ENCODE measurements at places on chromosomes 16 and 17.

- DNase-seq, result no peak
Observed at GRCh38 chr16:23384878-23385277, 68.1 kb downstream of the COG7 start.

GRCh38 chr17:79339321-79339720, 264.7 kb downstream of the ENGASE start:
- DNase-seq, result no peak

- no peak for DNase-seq
Observed at GRCh38 chr17:28983286-28984230, 22.3 kb downstream of the SEZ6 start.

DNA sequence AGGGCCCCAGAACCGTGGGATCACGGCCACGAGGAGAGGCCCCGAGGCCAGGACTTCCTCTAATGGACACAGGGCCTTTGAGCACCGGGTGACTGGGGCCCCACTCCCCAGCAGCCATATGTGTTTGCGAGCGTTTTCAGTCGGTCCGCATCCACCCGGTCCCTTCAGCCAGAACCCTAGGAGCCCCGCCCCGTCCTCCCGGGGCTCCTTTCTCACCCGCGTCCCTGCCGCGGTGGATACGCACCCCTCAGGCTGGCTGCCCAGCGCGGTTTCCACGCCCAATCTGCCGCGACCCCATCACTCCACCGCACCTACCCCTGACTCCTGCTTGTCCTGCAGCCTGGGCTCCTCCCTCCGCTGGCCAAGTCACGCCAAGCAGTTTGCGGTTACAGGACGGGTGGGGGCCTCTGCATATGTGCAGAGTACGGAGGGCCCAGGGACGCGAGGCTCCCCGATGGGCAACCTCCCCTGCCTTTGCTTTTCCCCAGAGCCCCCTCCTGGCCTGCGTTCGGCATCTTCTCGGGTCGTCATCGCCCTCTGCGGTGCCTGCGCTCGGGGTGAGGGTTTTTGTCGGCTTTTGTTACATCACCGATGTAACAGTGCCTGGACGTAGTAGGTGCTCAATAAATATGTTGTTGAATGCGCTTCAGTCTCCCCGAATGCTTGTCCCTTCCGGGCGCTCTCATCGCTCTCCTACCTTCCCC, 1.0 kb upstream of the TTYH2 start:
- DNase-seq, result no peak

- DNase-seq, result no peak
Observed at GRCh38 chr16:68605746-68606145, 39.4 kb upstream of the CDH3 start.

DNA sequence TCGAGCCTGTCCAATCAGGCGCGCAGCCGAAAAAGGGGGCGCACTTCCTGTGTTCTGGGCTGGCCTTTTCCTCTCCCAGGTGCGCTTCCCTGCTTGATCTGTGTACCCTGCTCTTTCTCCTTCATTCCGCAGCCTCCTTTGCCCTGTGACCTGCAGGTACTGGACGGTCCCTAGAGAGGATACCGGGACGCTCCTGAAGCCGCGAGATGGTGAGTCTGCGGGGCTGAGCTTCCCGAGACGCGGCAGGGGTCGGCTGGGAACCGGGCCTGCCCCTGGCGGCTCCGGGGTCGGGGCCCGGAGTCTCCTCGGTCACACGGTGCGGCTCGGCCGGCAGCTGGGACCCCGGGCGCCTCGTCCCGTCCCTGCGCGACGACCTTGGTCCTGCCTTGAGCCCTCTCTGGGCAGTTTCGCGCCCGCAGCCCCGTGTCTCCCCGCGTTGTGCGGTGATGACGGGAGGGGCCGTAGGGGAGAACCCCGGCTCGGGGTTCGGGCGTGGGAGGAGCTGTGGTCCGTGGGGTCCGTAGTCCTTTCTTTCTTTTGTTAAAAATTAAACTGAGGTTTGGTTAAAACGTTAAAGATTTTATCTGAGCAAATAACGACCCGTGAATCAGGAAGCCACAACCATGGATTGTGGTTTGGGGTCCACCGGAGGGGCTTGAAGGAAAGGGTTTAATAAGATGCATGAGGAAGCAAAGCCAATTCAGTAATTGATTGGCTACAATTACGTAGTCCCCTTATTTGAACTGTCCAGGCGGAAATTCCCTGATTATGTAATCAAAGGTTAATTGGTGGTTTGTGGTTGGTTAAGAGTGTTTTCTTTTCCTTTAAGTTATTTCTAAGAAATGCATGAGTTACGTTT, 172.8 kb upstream of the ZNF267 start:
- no peak for DNase-seq

DNA sequence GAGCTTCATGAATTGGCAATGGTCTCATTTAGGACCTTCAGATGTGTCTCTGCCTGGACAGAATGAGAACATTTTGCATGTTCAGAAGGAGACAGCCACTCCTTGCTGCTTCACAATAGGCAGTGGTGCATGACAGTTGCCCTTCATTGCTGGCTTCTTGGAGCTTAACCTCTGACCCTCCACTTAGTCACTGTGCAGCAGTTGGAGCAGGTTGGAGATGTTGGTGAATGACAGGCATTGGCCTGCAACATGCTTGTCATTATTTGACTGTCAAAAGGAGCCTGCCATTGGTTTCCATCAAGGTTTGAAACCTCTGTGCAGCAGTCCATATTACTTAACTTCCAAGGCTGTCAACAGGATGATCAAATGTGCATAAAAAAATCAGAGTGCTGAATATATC, 22.7 kb downstream of the FTO start:
- no peak for DNase-seq

- DNase-seq, result peak; percentile 6
Observed at GRCh38 chr17:55402374-55402773, 19.3 kb downstream of the MMD start.

DNA sequence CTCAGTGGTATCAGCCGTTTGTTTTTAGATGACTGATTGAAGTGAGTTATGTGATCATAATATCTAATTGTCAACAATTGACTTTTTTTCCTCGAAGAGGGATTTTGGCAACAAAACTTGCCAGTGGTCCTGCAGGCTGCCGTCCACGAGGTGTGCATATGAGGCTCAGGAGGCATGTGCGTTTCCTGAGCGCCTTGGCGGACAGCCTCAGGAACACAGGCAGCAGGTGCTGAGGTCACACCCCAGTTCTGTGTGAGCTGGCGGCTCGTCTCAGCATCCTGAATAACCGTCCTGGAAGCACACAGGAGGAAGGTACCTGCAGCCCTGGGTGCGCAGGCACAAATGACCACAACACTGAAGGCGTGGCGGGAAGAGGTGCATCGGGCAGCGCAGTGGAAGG, 11.7 kb downstream of the SPG7 start:
- DNase-seq, result no peak

DNA sequence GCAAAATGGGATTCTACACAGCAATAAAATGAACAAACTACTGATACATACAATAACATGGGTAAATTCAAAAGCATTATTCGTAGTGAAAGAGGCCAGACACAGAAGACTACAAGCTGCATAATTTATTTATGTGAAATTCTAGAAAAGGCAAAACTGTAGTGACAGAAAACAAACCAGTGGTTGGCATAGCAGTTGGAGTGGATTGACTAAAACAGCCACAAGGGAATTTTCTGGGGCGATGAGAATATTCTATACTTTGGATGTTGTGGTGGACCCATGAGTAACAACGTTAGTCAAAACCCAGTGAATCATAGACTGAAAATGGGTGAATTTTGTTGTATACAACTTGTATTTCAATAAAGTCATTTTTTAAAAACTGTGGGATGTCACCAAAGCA, 63.2 kb upstream of the RPL38 start:
- no peak for DNase-seq

- no peak for DNase-seq
Observed at GRCh38 chr17:12940699-12941098, 77.1 kb downstream of the ELAC2 start.

GRCh38 chr16:12531937-12532336, 271.8 kb downstream of the CPPED1 start:
- no peak for DNase-seq

- DNase-seq, result no peak
Observed at GRCh38 chr16:79592186-79592585, 8.4 kb downstream of the MAF start.

- peak; percentile 72 for DNase-seq
Observed at GRCh38 chr17:80761110-80761871, 216.7 kb downstream of the RPTOR start.

DNA sequence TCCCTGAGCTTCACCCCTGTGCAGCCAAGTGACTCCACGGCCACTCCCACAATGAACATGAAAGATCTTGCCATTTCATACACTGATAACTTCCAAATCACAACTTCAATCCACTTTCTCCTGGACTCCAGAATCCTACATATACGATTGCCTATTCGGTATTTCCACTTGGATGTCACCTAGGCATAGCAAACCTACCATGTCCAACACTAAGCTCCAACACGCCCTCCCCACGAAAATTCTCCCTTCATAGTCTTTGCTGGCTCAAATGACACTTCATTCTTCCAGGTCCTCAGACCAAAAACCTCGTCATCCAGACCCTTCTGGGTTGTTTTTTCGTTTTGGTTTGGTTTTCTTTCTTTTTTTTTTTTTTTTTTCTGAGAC, 1.9 kb downstream of the GLTPD2 start:
- no peak for DNase-seq

DNA sequence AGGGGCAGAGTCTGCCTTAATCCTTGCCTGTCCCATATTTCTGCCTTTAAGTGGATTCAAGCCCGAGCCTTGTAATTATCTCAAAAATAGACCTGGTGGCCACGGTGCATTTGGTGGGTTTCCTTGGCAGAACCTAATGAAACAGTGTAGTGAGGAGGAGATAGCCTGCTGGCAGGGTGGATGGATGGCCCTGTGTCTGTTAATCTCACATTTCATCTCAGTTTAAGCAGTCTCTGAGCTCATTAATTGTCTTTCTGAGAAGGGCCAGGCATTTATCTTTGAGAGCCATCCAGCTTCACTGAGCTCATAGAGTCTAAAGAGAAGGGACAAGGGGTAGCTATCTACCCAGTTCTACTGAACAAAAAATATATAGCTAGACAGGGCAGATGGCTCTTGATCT, 364.0 kb upstream of the EEF2KMT start:
- DNase-seq, result no peak

- DNase-seq, result no peak
Observed at GRCh38 chr17:10151667-10152496, 46.5 kb downstream of the GAS7 start.

GRCh38 chr16:88650749-88651275, at the start of gene CYBA:
Gene CYBA, minus strand, starts transcription at chr16:88651053. Its CDS starts 40 bp downstream, at chr16:88651013.
- DNase-seq, result peak; percentile 57

DNA sequence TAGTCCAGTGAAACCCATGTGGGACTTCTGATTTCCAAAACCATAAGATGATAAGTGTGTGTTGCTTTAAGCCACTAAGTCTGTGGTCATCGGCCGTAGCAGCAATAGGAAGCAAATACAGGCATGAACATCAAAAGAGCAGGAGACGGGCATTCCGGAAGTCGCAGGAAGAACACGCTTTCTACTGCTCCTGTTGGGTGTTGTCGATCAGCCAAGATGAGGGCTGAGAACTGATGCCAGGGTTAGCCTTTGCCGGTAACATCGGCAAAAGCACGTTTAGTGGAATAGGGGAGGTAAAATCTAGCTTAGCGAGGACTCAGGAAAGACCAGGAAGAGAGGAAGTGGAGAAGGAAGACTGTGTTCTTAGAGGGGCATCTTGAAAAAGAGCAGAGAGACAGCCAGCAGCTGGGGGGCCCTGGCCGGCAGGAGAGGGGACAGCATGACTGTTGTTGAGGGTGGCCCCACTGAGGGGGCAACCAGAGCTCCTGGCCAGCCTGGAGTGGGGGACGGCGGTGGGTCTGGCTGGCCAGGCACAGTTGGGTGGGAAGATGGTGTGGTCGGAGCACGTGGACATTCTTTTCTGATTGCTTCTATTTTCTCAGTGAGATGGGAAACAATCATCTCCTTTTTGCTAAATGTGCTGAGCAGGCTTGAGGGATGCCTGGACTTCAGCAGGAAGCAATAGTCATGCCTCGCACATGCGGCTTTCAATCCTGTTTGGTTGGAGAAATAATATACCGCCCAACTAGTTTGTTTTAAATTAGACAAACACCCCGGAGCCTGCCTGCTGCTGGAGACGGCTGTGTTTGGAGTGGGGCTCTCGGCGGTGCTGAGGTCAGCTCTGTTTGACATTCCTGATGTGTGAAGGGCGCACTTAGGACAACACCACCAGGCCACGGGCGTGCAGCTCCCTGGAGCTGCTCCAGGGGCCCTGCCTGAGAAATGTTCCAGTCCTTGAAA, 109.9 kb downstream of the METRNL start:
- no peak for DNase-seq

DNA sequence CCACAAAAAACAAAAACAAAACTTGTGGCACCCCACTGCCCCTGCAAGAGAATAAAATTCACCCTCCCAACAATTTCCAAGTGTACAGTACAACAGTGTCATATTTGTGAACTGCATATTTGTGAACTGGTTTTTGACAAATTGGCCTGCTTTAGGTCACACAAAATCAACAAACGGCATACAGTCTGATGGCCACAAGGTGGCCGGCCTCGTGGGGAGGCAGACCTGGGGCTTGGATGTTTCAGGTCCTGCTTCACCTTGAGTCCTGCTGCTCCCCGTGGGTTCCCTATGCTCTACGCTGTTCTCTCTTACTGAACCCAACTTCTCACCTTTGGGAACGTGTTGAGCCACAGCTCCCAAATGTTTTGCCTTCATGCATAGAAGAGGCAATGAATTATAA, 102.2 kb downstream of the CDK5R1 start:
- DNase-seq, result peak; percentile 12

GRCh38 chr17:18960241-18960665, 8.3 kb downstream of the SLC5A10 start:
- DNase-seq, result no peak

- DNase-seq, result peak; percentile 54
Observed at GRCh38 chr16:83954577-83955016, 1.6 kb downstream of the OSGIN1 start.

GRCh38 chr17:6163612-6164333, 93.6 kb downstream of the WSCD1 start:
- DNase-seq, result no peak

GRCh38 chr16:11145819-11146211, 110.2 kb downstream of the SOCS1 start:
- DNase-seq, result no peak

All from HCT116 (cell line).